ENCODE measurements at places on chromosomes 13 and 19.

DNA sequence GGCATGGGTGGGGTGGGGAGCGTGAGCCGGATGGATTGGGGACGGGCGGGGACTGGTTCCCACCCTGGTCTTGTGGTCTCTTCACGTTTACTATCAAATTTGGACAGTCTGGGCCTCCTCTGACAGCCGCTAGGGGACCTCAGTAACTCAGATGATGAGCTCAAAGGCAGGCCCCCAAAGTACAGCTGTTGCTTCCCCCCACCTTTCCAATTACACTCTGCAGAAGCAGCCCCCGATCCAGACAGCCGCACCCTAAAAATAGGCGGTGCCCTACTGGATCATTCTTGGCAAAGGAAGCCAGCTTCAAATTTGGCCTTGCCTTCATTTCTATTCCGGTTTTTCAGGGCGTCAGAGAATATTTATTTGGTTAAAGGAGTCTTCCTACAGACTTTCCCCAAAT lies 1.9 kb upstream of the FOXO1 start:
- DNase-seq: no peak

- DNase-seq: peak; percentile 3
Observed at GRCh38 chr13:32783067-32783466, 196.8 kb downstream of the PDS5B start.

DNA sequence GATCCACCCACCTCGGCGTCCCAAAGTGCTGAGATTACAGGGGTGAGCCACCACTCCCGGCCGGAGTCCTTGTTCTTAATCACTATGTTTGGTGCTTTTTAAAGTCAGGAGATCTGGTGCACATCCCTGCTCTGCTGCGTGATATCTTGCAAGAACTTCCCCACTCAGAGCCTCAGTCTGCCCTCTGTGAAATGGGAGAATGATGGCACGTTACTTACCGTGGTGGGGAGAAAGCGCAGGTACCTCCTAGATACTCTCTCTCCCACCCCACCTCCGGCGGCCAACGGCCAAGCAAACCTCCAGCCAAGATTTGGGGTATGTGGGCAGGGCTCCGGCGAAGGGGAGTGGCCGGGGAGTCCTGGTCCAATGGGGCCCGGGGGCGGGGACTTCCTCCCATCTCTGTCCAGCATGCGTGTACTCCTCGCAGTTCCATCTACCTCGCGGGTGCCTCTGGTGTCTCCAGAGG lies at the start of gene RYR1:
Gene RYR1, plus strand, starts transcription at position 424 of the 466 bp plus-strand sequence. CDS start 139 bp downstream, outside the sequence.
- peak; percentile 60 for DNase-seq

DNA sequence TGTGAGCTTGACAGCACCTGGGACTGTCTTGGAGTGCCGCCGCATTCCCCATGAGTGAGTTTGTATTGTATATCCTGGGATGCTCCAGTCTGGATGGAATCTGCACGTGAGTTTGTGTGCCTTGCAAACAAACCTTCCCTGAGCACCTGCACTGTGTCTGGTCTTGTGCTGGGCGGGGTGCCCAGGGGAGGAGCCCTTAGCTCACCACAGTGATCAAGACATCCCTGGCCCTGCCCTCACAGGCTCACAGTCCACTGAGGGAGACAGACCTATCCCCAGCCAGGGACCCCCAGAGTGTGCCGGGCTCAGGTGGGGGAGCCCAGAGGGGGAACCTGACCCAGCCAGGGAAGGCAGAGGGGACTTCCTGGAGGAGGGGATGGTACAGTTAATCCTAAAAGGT lies 1.7 kb upstream of the BCAM start:
- no peak for DNase-seq

DNA sequence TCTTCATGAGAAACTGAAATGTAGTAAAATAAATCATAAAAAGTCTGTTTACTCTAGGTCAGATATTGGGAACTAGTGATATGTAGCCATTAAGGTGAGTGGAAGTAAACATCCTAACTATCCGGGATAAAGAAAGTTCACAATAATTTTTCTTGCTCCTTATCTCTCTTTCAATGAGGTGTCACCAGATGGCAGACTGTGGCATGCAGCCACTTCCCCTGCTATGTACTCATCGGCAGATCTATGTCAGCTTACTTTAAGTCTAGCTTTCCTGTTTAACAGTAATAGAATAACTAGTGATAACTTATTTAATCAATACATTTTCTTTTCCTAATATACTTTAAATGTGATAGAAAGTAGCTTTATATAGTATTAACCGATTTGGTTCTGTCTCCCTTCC lies 181.9 kb downstream of the NDFIP2 start:
- DNase-seq: no peak

DNA sequence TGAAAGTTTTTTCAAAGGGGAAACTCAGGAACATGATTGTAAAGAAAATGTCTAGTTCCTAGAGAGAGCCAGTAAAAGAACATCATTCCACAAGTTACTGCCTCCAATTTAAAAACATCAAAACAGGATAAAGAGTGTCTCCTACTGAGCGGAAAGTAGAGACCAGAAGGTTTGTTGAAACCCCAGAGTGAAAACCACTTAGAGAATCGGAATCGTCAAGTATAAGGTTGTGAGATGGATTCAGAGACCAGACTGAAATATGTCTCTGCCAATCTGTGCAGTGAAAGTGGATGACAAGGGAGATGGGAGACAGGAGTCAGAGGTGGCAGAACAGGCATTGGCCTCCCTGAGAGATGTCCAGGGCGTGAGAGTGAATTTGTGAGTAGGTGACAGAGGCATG lies 133.4 kb downstream of the GPC6 start:
- DNase-seq: no peak

DNA sequence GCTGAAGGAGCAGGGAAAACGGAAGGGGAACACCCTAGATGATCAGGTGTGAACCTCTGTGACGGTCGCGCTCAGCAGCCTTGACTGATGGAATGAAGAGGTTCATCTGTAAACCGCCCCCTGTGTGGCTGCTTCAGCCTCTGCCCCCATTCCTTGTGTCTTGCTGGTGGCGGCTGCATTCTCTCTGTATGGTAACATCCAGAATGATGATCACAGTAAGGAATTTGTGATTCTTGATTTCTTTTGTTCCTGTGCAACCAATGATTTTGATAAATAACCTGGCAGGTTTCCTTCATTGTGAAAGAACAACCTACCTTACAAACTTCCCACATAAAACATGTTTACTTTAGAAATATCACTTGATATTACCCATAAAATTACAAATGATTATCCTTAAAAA lies 118.7 kb upstream of the MCF2L start:
- no peak for DNase-seq

- no peak for DNase-seq
Observed at GRCh38 chr13:105702441-105702840, 833.0 kb downstream of the EFNB2 start.

DNA sequence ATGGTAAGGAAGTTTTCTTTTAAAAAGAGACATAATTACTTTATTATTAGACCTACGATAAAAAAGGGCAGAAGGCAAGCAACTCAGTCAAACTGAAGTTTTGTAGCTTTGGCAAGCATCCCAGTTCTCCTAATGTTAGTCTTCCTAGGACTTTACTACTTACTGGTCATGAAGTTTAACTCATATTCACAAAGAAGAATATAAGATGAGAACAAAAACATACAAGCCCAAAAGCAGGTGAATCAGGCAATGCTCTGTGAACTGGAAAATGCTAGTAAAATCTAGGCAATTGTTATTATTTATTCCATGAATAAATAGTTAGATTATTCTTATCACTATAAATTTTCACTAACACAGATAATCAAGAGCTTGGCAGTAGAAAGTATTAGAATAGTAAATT lies 85.0 kb downstream of the MIPEP start:
- no peak for DNase-seq

GRCh38 chr19:295687-296370 lies 4.6 kb upstream of the PLPP2 start:
- DNase-seq: no peak

- DNase-seq: no peak
Observed at GRCh38 chr13:30685987-30686386, 49.4 kb upstream of the ALOX5AP start.

DNA sequence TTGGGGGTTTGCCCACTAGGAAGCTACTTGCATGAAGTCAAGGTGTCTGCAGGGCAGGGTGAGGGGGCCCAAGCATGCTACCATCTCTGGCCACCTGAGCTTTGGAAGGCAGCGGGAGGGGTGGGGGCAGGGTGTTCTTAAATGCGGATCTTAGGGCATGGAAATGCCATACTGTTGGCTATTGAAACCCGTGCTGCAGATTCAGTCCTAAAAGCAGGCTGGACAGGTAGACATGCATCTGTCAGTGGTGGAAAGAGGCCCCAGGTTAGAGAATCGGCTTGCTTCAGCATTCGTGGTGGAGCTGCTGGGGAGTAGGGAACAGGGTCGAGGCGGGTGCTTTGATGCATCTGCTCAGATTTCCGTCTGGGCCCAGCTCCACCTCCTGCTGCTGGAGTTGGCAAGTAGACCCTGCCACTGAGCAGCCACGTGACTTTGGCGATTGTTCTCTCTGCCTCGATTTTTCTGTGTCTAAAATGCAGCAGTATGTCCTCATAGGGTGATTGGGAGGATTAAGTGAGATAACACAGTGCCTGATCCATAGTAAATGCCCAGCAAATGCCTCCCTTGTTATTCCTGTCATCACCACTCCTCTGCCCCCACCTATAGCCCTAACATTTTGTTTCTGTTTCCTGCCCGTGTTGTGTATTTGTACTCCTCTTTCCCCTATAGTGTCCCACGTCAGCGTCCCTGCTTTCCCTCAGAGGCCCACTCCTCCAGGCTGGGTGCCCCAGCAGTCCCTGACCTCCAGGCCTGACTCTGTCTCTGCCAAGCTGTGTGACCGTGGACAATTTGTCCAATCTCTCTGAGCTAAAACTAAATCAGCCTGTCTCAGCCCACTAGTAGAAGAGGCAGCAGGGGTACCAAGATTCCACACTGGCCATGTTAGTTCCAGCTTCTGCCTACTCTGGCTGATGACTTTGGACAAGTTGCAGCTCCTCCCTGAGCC lies 5.8 kb downstream of the PPP1R37 start:
- DNase-seq: no peak

DNA sequence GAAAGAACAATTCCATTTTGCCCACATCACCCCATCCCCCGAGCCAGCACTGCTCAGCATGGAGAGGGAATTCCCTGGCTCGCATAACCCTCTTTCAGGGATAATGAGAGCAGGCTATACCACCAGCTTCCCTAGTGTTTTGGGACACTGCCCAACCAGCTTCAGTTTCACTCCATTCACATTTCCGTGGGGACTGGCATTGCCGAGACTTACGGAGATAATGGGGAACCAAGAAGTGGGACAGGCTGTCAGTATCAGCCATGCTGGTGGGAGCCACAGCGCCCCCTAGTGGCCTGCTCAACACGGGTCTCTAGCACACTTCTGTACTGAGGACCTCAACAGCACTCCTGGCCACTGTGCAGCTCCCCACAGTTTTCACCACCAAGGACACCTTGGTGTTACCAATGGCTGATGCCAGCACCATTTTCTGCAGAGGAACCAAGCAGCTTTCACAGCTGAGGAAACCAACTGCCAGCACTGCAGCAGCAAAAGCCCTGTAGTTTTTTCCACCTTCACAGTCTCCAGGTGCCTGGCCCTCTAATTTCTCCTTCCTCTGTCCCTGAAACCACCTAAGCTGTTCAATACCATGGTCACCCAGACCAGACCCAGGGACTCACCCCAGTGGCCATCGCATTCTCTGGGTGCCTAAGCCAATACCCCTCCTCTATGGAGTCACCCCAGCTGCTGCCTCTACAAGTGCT lies 23.7 kb downstream of the SLC6A16 start:
- DNase-seq: peak; percentile 75

DNA sequence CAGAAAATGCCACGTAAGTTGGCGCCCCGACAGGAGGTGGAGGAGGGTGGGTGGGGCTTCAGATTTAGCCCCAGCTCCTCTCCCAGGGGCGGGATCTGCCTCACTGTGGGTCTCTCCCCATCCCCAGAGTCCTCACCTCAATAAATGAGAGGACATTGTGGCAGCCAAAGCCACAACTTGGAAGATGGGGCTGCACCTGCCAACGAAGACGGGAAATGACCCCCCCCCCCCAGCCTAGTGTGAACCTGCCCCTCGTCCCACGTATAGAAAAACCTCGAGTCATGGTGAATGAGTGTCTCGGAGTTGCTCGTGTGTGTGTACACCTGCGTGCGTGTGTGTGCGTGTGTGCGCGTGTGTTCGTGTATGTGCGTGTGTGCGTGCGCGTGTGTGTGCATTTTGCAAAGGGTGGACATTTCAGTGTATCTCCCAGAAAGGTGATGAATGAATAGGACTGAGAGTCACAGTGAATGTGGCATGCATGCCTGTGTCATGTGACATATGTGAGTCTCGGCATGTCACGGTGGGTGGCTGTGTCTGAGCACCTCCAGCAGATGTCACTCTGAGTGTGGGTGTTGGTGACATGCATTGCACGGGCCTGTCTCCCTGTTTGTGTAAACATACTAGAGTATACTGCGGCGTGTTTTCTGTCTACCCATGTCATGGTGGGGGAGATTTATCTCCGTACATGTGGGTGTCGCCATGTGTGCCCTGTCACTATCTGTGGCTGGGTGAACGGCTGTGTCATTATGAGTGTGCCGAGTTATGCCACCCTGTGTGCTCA lies 1.5 kb upstream of the TRAPPC5 start:
- DNase-seq: peak; percentile 56

DNA sequence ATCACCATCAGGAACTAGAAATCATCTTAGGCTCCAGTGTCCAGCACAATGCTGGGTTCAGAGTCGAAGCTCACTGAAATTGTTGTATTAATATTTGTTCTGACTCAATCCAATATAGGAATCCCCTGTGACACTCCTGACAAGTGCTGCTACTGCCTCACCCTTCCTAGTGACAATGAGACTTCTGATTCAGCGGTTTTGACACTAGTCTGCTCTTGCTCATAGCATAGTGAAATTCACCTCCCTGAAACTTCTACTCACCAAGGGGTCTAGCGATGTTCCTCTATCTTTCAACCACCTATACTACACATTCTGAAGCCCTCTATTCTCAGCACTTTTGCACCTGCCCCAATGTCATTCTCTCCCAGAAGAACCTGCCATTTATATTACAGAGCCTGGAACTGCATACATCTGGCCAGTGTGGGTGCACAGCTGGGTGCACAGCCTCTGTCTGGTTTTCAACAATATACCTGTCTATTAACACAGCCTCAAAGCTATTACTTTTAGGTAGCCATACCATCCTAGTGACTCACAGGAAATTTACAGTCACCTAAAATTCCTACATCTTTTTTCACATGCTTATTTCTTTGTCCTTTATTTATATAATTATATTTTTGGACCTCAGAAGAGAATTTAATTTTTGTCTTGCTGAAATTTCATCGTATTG lies 88.3 kb downstream of the DOCK9 start:
- DNase-seq: no peak

- peak; percentile 76 for DNase-seq
Observed at GRCh38 chr19:11535792-11536595, 2.7 kb upstream of the CNN1 start.

DNA sequence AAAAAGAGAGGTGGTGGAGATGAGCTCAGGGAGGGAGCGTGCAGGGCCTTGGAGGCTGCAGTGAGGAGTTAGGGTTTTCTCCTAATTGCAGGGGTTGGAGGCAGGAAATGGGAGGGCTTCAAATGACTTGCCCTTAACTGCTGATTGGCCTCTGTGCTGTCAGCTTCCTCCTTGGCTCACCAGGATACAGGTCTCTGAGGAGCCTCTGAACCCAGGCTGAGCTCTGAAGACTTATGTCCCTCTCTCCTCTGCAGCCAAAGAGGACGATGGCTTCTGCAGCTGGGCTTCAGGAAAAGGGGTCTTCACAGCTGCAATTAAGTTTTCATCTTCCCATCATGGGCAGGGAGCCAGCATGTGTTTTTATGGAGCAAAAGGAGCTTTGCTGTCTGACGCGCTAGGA lies 6.7 kb upstream of the RANBP3 start:
- DNase-seq: no peak

- DNase-seq: no peak
Observed at GRCh38 chr13:91134803-91135184, 212.7 kb upstream of the MIR17HG start.

GRCh38 chr19:17091758-17092333 lies 16.3 kb downstream of the MYO9B start:
- no peak for DNase-seq

- no peak for DNase-seq
Observed at GRCh38 chr13:73325723-73326558, 267.1 kb downstream of the KLF5 start.
